Activated CD4-positive, alpha-beta T cell treated with anti-CD3 and anti-CD28 coated beads, Interleukin-2, amount 50 U/mL, for 48 hours (primary cell): ENCODE measurements at places on chromosomes 16 and 17.

DNA sequence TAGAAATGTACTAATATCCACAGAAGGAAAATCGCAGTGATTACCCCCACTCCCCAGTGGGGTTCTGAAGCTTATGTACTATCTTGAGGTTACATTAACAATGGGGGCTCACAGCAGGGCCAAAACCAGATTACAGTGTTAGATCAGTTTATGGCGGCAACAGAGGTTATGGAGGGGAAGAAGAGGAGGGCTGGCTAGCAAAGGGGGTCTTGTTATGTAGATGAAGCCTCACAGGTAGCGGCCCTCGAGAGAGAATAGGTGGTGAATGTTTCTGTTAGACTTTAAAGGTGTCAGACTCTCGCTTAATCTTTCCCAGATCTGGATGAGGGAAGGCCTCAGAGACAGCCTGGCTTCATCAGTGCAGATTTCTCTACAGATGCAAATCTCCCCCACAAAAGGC is 22.2 kb downstream of the RNF112 start:
- DNase-seq = no peak

- DNase-seq = no peak
Measured at GRCh38 chr17:71234349-71234748, 886.5 kb upstream of the SOX9 start.

DNA sequence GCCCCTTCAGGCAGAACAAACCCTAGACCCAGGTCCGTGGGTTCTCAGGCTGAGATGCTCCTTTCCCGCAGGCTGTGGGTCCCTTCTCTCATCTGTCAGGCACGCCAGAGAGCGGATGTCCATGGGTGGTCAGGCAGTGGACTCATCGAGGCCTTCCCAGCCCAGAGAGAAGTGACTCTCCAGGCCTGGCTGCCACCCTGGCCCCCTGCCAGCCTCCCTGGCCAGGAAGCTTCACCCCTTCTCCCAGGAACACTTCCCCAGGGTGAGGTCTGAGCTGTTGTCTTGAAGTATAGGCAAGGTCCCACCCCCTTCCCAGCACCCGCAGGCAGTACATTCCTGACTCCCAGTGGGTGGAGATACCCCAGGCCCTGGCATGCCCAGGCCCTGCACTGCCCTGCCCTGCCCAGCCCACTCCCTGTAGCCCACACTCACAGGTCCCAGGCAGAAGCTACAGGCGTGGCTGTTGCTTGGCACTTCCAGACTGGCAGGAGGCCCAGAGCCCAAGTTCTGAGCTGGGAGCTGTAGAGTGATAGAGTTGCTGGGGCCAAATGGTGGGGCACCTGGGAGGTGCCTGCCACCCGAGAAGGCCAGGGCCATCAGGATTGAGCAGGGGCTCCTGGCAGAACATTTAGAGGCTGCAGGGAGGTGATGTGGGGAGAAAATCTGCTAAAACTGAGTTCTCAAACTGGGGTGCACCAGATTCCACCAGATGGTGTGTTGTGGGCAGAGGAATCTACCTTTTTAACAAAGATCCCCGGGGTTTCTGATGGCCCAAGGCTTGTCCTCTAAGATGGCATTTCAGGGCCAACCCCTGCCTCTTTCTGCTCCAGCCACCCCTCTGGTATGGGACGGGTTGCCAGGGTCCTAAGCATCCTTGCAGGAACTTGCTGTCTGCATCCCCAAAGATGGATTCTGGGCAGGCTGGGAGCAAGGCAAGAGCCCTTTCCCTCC is 6.7 kb downstream of the ITGA3 start:
- DNase-seq = no peak

DNA sequence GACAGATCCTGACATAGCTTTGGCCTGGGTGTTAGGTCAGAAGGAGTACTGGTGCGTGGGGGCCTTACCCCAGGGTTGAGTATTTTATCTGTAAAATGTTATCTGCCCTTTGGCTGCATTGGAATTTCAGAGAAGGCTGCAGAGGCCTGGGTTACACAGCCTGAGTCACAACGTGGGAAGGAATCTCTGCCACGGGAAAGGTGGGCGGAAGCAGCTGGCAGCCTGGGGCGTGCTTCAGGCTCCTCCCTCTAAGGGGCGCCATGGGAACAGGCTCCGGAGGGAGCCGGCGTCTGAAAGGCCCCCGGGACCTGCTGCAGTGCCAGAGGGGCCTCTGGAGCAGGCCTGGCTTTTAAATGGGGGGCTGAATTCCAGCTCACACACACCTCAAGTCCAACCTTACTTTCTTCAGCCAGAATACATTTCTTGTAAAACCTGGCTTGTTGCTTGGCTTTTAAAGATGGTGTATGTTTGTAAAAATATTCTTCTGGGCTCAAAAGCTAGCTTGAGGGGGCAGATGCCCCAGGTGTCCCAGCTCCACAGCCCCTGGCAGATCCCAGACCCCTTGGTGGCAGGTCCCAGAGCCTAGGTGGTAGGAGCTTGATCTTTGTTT is 142.2 kb downstream of the RAB11FIP4 start:
- peak; percentile 41 for DNase-seq

DNA sequence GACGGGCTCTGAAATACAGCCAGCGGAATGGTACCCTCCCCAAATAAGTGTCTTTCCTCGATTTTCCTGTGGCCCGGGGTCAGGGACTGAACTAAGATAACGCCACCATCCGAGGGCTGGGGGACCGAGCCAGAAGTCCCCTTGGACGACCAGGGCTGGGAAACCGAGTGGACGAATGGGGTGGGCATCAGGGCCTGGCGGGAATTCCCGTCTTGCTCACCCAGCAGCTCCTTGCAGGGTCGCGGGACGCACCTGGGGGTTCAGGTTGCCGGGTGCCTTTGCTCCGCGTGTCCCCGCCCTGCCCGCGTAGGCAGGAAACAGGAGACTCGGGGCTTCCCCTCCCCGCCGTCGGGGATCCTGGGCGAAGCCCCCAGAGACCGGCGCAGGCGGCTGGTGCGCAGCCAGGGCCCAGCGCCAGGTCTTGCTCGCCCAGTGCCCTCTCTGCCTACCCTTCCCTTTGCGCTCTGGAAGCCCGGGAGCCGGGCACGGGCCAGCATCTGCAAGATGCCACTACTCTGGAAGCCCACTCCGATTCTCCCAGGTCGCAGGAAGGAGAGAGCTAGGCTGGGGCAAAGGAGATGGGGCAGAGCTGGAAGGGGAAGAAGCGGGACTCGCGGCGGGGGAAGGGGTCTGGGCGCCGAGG is 665 bp upstream of the GRIN2C start:
- no peak for DNase-seq
